ENCODE measurements at places on chromosomes 11 and 22.

- DNase-seq, result no peak
Observed at GRCh38 chr22:21659864-21660525, 5.8 kb upstream of the PPIL2 start.

DNA sequence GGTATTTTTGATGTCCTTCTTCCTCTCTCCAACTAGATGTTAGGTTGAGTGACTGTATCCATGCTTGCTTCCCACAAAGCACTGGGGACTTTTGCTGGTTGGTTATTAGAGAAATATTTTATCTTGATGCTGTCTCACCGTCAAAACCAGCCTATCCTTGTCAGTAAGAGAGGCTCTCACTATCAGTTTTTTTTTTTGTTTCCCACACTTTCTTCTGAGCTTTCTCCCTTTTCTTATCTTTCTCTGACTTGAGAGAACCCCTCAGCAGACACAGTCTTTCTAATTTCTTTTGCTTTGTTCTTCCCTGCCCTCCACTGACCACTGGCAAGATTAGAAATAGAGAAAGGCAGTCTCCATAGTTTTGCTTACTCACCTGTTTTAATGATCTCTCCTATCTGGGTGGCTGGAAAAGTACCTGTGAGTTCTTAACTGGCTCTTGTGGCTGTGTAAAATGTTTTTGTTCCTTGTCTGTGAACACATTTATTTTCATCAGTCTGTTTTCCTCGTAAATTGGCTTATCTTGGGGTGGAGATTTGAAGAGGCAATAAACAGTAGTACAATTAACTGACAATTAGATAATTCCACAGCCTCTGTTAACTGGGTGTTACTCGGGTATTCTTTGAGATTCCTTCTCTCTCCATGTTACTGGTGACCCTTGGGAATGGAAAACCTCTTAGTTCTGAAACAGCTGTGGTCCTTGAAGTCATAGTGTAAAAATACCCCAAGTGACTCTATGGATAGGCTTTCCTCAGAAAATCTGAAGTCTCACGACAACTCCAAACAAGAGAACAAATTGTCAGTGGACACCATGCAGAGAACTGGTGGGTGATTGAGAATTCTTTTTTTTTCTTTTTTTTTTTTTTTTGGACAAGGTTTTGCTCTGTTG is at the start of gene NXPE1:
Gene NXPE1, minus strand, starts transcription at position 457 of the 886 bp plus-strand sequence. CDS start 8,680 bp downstream, outside the sequence.
- no peak for DNase-seq

DNA sequence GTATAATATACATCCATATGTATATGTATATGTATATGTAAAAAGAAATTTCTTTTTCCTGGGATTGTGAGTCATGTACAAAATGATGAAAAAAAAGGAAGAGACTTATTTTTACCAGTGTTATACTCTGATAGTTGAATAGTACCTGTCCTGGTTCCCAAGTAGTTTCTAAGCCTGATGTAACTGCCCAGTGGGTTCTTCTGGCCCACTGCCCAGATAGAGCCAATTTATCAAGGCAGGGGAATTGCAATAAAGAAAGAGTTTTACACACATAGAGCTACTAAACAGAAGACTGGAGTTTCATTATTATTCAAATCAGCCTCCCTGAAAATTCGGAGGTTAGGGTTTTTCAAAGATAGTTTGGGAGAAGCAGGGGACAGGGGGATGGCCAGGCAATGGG is 29.1 kb upstream of the NARS2 start:
- DNase-seq, result no peak

- no peak for DNase-seq
Observed at GRCh38 chr22:20232781-20233180, 35.3 kb downstream of the RTN4R start.

DNA sequence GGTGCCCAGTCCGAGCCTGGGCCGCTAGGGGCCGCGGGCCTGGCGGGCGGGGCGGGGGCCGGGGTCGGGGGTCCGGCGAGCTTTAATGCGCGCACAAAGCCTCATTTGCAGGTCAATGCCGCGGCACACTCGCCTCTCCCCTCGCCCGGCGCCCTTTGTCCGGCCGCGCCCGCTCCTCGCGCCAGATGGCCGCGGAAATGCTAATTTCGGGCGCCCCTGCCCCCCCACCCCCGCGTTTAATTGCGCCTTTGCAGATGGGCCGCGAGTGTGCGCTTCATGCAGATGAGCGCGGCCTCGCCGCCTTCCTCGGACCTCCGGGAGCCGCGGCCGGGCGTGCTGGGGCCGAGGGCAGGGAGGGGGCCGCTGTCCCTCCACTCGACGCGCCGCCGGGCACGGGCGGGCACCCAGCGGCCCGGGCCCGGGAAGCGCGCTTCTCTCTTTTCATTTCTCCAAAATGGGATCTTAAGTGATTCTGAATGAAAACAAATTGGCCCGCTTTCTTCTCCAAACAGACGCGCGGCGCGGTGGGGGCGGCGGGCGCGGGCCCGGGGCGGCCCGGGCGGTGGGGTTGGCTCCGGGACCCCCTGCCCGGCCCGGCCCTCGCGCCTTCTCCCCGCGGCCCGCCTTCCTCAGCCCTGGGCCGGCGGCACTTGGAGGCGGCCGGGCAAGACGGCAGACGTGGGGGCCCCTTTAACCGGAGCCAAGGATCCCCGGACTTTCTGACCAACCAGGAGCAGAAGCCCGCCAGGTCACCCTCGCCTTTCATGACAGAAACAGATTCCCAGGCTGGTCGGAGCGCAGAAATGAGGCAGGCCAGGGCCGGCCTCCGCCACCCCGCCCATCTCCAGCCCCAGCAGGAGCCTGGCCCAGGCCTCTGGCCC is 22.9 kb downstream of the CDKN1C start:
- no peak for DNase-seq

DNA sequence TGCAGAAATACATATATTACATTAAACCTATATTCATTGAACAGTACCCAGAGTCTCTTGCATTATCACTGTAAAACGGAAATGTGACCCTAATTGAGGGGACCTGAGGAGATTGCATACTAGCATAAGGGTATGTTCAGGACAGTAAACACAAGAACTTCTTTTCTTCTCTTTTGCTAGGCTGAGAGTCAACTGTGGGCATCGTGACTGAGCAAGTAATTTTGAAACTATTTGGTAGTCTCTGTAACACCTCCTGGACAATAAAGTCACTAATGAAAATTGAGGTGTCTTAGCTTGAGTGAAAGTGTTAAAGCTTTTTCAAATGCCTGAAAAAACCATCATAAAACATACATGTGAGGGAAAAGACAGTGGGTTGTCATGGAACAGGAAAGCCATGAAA is 90.9 kb downstream of the PDHX start:
- DNase-seq, result no peak

- DNase-seq, result no peak
Observed at GRCh38 chr22:16987822-16988221, 20.2 kb downstream of the GAB4 start.

DNA sequence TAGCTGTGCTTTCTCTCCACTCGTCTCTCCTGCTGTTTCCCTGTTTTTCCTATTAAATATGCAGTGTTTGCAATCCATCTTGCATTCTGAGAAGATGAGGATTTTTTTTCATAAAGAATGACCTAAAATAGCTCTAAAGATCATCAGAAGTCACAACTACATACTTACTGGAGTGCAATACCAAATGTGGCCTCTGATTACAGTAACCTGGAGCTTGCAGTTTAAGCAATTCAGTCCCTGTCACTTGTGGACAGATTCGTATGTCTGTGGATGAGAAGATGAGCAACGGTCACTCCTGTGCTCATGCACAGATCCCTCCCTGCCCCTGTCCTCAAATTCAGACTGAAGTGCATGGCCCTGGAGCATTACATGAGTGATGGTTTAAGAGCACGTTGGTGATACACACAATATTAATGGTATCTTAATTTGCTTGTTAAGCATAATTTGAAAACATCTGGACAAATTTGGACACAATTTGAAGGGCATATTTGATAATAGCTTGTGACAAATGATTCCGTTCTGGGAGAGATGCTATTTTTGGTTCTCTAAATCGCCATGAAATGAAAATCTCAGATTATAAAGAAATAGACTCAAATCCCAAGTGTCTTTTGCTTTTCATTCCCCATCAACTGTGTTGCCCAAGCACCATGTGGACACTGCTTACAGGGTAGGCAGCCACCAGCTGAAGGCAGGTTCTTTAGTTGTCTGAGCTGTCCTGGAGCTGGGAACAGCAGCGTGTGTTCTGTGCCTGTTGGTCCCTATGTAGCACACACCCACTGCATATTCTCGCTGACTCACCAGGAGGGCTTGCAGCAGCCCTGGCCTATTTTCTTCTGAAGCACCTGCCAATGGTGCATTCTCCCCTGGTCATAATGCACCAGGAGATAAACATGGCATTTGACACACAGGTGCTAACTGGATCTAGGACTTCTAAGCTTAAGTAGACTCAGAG is 32.6 kb upstream of the PRAME start:
- DNase-seq, result no peak

DNA sequence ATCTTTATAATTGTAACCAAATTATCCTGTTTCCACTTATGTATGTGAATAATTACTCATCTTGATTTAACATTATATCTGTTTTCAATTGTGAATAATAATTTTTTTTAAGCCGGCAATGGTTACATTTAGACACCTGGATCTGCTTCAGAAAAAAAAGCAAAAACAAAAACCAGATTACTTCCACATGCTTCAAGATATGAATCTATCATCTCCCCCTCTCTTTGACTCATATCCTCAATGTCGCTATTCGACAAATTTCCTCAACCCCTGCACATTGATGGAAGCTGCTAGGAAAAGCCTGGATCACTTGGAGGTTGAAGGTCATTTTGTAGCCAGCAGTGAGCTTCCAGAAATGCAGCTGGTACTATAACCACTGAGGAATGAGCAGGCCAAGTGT is 42.7 kb downstream of the SLC1A2 start:
- DNase-seq, result no peak

- peak; percentile 29 for DNase-seq
Observed at GRCh38 chr11:45872651-45873356, 12.6 kb upstream of the MAPK8IP1 start.

DNA sequence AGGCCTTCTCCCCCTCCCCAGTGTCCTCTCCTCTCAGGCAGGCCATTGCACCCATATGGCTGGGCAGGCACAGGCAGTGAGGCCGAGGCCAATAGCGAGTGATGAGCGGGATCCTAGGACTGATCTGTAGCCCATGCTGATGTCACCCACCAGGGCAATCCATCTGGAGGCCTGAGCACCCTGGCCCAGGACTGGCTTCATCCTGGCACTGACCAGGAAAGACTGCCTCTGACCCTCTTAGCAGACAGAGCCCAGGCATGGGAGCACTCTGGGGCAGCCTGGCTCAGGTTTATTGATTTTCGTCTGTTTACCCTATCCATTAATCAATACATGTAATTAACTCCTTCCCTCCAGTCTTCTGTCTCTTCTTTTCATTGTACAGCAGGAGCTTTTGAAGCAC is 5.1 kb upstream of the TIRAP start:
- DNase-seq, result no peak

Data from inflammatory macrophage (primary cell).